Glomerular endothelial cell (primary cell): ENCODE measurements at places on chromosomes 11 and 22. TPM values are rescaled to one million over a fixed set of nuclear protein-coding genes. Genes with fewer than 3 reads are reported as not detected.

The TSPAN32 gene
- not detected in 2 replicates for total RNA-seq

GRCh38 chr11:94330789-94331188 is 26.4 kb downstream of the IZUMO1R start:
- DNase-seq: no peak

DNA sequence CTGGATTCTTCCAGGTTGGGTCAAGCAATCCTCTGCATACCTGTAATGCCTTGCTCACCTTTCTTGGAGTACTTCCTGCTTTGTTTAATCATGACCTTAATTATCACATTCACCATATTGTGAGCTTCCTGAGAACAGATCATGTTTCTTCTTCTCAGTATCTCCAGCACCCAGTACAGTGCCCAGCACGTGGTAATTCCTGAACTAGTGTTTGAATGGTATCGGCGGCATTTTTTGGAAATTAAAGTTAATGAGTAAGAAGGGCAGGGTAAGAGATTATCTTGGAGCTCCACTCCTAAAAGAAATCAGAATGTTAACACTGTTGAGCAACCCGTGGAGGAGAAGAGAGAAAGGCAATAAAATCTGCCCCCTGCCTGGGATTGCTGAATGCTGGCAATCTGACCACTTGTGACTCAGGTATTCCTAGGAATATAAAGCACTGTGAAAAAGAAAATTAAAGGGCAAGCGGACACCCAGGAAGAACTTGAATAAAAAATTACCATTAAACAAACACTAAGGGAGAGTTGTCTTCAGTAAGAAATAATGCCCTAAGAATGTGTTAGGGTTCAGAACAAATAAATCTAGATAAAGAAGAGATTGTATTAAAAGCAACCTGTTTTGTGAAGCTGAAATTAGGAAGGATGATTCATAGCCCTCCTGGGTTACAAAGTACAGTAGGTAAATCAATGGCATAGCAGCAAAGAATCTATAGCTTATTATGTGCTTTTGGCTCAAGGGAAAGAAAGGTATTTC is 92.9 kb downstream of the PDHX start:
- DNase-seq: no peak

DNA sequence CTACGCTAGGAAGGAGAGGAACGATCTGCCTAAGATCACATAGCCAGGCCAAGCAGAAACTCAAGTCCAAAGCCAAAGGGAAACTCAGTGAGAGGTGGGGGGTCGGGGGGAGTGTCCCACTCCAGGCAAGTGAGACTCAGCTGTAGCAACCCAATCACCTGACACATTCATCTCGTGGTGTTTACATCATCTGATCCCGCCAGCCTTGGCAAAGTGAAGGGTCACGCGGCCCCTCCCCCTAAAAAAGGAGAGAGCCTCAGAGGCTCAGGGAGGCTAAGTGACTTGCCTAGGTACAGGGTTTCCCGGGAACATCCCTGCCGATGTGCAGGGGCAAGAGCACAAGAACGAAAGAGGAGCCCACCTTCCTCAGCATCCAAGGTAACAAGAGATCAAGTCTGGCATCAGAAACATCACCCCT is 21.5 kb downstream of the MYH9 start:
- DNase-seq: no peak

The PTGDR2 gene
- total RNA-seq: not detected in 2 replicates

The MS4A4A gene
- total RNA-seq: not detected in 2 replicates

The PATE2 gene
- 0.93 TPM in 1 of 2 replicates, not detected in the other for total RNA-seq

- no peak for DNase-seq
Measured at GRCh38 chr11:67600324-67601029, 6.3 kb upstream of the NDUFV1 start.

The CCDC81 gene
- 0.73 and 2.8 TPM in 2 replicates for total RNA-seq

DNA sequence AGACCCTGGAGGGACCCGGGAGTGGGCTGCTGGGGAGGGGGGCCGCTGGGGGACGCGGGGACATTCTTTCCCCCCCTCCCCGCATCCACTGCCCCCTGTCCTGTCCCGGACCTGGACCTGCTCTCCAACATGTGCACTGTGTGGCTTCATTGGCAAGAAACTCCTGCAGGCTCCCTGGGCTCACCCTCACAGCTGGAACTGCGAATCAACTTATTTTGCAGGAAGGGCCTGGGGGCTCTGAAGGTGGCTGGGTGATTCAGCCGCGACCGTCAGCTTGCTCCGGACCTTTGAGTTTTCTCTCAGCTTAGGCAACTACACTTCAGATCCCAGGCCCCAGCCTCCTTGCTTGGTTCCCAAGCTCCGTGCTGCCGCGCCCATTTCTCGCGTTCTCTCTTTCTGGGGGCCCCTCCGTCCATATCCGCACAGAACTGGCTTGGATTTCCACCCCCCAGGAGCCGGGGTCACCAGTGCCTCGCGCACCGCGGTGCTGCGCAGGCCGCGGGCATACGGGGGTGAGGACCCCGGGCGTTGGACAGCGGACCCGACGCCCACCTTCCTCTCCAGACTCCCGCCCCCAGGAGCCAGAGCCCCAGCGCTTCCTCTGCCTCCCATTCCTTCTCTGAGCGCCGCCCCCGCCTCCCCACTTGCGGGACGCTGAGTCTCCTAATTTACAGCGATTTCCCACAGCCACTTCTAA is 471 bp upstream of the AHNAK start:
- DNase-seq: no peak

- DNase-seq: no peak
Measured at GRCh38 chr11:115678942-115679341, 174.7 kb upstream of the CADM1 start.

- no peak for DNase-seq
Measured at GRCh38 chr11:110774138-110775014, 62.1 kb upstream of the ARHGAP20 start.

- DNase-seq: no peak
Measured at GRCh38 chr11:102112509-102112821, 2.2 kb downstream of the YAP1 start.

The NCAPD3 gene
- total RNA-seq: 11.2 and 14.4 TPM in 2 replicates

- no peak for DNase-seq
Measured at GRCh38 chr11:61926235-61926634, 8.9 kb upstream of the RAB3IL1 start.

The C2CD3 gene
- 10.2 and 20.4 TPM in 2 replicates for total RNA-seq

DNA sequence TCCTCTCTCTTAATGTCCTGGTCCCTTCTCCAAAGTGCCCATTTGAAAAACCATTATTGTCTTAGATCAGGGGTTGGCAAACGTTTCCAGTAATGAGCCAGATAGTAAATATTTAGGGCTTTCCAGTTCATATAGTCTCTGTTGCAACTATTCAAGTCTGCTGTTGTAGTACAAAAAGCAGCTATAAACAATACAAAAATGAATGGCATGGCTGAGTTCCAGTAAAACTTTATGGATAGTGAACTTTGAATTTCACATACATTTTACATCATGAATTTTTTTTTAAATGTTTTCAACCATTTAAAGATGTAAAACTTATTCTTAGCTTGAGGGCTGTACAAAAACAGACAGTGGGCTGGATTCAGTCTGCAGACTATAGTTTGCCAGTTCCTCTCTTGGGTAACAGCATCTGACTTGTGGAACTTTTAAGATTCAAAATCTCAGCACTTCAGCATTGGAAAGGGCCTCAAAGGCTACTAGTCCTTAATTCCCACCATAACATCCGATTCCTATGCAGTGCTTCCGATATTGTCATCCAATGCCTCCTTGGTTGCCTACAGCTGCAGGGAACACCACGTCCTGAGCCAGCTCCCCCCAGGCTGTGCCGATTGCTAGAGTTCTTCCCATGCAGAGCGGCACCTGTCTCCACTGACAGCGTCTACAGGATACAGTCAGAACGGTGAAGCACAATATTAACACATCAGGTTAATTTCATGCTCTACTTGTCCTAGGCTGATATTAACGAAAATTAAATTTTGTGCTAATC is 65.6 kb upstream of the E2F8 start:
- DNase-seq: no peak

The ANO5 gene
- 0.35 and 0.58 TPM in 2 replicates for total RNA-seq

The CD3E gene
- total RNA-seq: not detected in 2 replicates

DNA sequence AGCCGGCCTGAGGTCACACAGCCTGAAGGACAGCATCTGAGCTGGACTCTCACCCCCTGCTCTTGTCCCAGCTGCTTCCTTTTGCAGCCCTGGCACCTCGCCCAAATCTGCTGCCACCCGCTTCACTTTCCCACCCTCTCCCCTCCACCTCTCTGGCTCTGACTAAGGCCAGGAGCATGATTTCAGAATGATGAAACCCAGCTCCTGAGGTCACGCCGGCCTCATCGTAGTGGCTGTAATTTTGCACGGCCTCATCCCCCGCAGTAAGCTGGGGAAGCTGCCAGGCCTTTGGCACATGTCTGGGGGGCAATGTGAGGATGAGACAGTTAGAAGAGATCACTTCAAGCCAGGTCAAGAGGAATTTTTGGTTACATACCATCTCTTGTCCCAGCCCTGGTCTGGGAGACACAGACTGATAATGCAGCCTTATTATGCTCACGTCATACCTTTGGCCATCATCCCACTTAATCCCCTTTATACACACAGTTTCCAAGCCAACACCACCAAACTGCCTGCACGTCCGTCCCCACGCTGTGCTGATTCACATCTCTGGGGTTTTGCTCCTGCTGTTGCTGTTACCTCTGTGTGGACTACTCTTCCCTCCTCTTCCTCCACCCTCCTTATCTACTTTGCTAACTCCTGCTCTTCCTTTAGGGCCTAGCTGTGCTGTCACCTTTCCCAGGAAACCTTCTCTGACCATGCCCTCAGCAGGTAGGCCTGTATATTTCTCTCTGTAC is 58.1 kb downstream of the CHRDL2 start:
- no peak for DNase-seq

The APOL6 gene
- total RNA-seq: 9.6 and 10.7 TPM in 2 replicates
